Muscle of back (tissue), 13 donors: ENCODE measurements at places on chromosomes 7 and 10.

- DNase-seq = no peak
Observed at GRCh38 chr10:133613699-133614098, 12.9 kb downstream of the FRG2B start.

- DNase-seq = no peak
Observed at GRCh38 chr10:20363684-20364083, 533.4 kb downstream of the NEBL start.

DNA sequence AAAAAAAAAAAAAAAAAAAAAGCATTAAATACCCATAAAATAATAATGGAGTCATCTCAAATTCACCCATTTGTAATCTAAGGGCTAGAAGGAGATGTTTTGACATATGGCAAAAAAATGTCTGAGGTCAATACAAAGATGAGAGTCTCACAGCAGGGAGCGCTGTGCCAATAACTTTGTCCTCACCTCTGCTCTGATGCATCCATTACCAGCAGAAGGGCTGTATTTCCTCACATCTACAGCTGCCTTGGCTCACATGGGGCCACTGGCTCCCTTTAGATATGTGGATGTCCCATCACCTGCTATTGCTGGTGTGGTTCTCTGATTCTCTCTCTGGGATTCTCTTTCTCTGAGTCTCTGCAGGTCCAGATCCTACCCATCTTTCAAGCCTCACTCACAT is 90.3 kb upstream of the FAM133B start:
- DNase-seq = no peak

GRCh38 chr7:133709036-133709880 is 417.9 kb upstream of the LRGUK start:
- DNase-seq = no peak

DNA sequence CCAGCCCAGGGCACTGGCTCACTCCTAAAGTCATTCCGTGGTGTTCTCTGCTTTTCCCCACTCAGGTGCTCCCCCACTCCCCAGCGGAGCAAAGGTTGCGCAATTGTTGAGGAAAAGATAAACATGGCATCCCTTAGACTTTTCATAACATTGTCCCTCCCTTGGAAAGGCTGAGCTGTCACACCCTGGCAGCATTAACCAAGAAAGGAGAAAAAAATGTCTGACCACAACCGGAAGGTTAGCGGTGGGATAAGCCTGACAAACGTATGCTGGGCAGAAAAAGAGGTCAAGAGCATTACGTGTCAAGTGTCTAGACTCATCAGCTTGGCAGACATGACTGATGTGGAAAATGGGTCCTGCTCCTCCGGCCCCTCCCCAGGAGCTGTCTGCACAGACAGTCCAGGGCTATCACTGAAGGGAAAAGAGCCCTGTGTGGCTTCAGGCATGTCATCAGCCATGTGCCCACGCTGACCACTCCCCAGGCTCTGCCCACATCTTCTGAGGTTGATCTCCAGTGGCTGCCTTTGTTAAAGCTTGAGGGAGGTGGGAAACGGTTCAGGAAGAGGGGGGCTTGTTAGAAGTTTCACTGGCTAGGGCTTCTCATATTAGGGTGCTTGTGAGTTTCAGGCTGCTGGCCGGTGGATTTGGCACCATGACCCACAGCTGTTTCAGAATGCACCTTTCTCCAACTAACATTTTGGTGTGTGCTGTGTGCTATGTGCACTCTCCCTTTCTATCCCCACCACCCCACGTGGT is 30.1 kb downstream of the BTBD16 start:
- DNase-seq = no peak

DNA sequence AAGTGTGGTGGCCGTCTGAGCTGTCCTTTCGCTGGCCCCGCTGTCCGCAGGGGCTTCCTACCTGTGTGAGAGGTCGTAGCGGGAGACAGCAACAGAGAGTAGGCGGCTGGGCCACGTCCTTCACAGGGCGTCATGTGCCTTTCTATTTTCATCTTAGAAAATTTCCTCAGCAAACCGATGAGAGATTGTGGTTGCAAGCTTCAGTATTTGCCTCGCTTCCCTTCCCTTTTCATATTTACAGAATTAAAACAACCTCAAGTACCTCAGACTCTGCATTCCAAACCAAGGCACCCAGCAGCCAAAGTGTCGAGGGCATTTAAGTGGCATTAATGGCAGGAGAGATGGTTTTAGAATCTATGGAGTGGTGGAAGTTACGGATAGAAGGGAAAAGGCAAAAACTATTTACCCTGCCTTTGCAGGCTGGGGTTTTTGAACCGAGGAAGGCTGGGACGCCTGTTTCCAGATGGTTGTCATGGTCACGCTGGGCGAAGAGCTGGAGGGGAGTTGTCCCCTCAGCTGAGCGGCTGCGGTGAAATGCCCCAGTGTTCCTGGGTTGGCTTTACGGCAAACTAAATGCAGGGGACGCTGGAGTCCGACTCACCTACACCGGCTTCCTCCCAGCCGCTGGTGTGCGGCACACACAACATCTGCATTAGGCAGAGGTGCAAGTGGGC is 41.9 kb downstream of the WIPI2 start:
- DNase-seq = no peak

- no peak for DNase-seq
Observed at GRCh38 chr10:131249238-131249954, 62.1 kb downstream of the TCERG1L start.

DNA sequence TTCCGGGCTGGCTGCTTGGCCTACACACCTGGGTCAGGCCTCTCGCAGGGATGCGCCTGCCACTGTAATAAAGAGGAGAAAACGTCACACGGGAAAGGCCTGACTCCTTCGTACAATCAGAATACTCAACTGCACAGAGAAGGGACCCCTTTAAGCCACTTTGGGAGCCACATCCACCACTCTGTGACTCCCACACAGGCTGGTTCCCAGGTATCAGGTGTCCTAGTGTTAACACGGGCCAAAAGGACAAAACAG is 5.8 kb upstream of the ZNF736 start:
- no peak for DNase-seq
